Activated T-cell treated with anti-CD3 and anti-CD28 coated beads for 4 hours (primary cell): ENCODE measurements at places on chromosomes 5 and 9.

DNA sequence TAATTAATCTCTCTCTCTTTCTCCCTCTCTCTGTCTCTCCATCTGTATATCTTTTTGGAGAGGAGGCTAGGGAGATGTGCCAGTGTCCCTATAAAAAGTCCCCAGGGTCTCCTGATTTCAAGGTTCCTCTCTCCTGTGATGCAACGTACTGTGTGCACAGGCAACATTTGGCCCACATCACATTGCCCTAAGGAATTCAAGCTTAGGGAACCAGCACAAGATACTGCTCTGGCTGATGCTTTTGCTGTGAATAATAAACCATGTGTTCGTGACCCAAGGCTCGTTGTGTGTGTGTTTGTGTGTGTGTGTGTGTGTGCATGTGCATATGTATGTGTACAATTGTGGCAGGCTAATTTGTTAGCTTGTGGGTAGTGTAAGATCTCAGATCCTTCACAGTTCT lies 9.7 kb downstream of the SPATA9 start:
- DNase-seq: no peak

DNA sequence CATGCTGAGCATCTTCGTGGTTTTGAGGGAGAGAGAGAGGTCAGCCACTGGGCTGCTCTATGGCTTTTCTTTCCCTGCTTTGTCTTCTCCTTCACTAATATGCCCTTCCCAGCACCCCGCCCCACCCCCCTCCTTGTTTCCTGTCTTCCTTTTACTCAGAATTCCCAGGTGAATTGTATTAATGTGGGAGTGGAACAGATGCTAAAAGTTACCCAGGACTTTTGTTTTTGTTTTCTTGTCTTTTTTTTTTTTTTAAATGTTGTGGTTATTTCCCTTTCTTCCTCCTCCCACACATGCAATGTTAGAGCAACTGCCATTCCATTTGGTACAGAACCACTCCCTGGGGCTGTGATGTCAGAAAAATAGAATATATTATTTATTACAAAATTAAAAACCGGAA lies 442.7 kb upstream of the CD180 start:
- no peak for DNase-seq

DNA sequence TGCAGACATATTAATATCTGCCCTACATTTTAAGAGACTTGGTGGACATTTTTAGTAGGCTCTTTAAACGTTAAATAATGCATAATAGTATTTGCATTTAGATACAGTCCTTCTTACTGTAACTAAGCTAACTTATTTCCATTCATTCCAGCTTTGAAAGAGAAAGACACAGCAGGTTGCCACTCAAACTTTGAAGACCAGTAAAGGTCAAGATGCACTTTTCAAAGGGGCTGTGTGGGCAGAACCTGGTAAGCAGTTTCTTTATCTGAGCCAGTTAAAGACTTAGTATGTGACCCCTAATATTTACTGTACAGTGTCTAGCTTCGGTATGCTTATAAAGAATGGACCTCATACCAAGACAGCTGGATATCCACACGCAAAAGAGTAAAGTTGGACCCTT lies 20.8 kb downstream of the PLGRKT start:
- no peak for DNase-seq

DNA sequence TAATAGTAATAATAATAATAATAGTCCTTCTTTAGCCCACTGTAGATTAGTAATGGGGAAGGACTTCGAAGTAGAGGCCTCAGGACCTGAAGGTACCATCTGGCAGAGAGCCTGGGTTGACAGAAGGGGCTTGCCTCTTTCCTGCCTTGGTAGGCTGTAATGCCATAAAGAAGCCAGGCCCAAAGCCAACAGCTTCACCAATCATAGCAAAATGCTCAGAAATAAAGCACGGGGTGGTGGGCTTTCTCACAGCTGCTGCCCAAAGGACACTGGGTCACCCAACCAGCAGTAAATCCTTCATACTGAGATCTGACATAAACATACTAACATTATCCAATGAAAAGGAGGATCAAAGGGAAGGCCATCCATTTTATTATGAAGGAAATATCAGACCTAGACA lies 70.7 kb downstream of the SUSD1 start:
- DNase-seq: no peak

- DNase-seq: no peak
Observed at GRCh38 chr5:35938568-35939227, at the start of gene CAPSL. Gene CAPSL, minus strand, starts transcription at chr5:35938622. Its CDS starts 17,502 bp downstream, at chr5:35921120.

DNA sequence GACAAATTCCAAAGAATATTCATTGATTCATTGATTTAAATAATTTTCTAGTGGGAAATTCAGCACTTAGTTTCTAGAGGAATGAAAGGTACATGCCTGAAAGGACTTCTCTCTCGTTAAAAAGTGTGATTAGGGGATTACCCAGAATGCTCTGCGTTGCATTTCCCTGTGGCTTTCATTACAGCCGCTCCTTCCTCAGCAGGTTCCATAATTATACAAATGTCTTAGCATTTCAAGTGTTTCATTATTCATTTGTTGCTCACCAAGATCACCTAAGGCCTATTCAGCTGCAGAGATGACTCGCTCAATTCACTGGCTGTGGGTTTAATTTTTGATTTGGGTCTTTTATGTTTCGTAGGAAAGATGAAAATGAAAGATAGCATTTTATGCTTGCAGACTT lies 52.8 kb downstream of the SPATA31C2 start:
- DNase-seq: no peak

DNA sequence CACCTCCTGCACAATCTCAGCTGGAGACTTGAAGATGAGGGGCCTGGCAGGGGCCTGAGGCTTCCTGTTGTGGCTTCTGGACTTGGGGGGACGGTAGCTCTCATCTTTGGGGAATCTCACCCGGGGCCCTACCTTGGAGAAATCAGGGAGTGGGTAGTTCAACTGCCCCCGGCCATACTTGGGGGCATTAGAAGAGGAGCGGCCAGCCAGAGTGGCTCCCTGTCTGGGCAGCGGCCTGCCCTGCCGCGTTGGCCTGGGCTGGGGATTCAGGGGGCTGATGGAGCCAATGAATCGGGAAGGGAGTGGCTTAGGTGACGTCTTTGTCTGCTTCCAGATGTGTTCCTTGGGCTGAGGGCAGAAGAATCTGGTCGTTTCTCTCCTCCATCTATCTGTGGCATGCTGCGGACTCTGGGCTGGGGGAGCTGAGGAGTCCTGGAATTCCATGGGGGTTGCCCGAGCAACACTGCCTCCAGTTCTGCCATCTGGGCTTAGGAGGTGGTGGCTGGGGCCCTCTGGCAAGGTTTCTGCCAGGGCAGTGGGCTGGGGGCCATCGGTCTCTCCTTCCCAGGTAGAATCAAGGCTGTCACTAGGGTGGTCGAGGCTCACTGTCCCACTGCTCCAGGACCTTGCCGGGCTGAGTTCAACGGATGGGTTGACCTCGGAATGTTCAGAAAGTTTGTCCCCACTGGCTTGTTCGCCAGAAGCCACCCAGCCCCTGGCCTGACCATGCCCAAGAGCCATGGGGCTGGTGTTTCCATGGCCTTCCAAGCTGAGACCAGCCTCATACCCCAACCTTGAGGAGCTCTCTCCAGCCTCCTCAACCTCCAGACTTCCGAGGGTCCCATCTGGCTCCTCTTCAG lies 11.0 kb downstream of the AKNA start:
- DNase-seq: no peak

GRCh38 chr9:3498691-3499090 lies 27.1 kb downstream of the RFX3 start:
- DNase-seq: no peak

GRCh38 chr9:91425271-91425670 lies 1.6 kb upstream of the NFIL3 start:
- DNase-seq: no peak

- no peak for DNase-seq
Observed at GRCh38 chr9:79912318-79913070, 340.7 kb downstream of the TLE4 start.

DNA sequence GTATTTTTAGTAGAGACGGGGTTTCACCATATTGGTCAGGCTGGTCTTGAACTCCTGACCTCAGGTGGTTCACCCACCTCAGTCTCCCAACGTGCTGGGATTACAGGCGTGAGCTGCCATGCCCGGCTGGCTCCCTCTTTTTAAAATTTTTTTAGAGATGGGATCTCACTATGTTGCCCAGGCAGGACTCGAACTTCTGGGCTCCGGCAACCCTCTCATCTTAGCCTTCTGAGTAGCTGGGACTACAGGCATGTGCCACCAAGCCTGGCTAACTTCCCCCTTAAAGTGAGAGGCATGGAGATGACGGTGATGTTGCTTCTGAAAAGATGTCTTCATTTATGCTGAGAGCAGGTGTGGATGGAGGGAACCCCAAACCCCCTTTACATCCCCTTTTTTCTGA lies 43.7 kb upstream of the PWWP2A start:
- DNase-seq: no peak

DNA sequence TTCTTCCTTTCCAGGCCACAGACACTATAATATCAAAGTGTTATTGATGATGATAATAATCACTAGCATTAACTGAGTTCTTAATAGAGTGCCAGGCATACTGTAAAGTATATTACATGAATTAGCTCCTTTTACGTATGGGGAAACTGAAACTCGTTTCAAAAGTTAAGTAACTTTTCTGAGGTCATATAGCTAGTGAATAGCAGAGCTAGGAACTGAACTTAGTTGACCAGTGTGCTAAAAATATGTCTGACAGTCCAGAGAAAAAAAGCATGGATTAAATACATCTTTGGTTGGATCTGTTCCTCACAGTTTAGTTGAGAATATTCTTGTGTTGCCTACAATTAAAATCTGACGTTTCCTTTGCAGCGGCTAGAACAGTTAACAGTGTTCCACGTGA lies 18.4 kb upstream of the CATSPER3 start:
- DNase-seq: no peak

GRCh38 chr9:115689331-115689730 lies 464.3 kb upstream of the PAPPA start:
- no peak for DNase-seq

DNA sequence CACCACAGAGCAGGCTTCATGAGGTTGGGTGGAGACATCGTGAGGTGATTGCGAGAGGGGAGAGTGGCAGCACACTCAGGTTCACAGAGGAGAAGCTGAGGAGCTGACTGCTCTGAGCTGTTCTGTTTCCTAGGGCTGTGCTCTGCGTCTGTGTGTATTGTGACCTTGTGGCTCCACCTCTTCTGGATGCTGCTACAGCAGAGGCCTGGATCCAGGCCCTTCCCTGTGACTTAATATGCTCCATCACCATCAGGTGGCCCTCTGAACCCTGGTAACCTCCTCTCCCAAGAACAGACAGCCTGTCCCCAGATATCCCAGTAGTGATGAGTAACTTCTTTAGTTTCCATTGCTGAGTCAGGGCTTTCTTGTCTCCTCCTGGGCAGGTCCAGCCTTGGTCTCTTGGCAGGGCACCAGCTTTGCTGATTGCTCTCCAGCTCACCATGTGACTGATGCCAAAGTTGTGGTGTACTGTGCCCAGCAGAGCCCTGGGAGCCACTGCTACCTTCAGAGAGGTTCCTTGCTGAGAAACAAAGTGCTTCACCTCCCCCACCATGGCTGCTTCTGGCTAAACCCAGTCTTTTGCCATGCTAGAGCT lies 212.8 kb upstream of the CHD1 start:
- no peak for DNase-seq

DNA sequence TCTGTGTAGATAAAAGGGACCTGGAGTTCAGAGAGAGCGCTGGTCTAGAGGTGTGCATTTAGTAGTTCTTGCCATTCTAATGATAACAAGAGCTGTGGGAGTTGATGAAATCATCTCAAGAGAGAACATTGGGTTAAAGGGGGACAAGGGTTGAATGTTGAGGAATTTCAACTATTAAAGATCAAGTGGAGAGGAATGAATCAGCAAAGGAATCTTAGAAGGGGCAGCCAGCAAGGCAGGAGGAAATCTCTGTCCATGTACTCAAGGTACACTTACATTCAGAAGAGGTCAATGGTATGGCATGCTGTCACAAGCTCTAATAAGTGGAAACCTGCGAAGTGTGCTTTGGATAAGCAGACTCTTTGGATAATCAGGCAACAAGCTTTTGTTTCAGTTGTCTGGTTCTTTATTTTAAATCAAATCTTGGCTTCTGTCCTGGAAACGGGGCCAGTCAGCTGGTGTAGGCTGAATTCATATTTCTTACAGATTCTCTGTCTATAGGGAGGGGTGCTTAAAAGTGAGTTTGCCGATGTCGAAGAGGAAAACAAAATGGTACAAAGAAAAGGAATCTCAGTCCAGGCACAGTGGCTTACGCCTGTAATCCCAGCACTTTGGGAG lies 320.5 kb upstream of the CD180 start:
- DNase-seq: no peak

- DNase-seq: no peak
Observed at GRCh38 chr9:76893395-76893932, 12.4 kb downstream of the PRUNE2 start.

DNA sequence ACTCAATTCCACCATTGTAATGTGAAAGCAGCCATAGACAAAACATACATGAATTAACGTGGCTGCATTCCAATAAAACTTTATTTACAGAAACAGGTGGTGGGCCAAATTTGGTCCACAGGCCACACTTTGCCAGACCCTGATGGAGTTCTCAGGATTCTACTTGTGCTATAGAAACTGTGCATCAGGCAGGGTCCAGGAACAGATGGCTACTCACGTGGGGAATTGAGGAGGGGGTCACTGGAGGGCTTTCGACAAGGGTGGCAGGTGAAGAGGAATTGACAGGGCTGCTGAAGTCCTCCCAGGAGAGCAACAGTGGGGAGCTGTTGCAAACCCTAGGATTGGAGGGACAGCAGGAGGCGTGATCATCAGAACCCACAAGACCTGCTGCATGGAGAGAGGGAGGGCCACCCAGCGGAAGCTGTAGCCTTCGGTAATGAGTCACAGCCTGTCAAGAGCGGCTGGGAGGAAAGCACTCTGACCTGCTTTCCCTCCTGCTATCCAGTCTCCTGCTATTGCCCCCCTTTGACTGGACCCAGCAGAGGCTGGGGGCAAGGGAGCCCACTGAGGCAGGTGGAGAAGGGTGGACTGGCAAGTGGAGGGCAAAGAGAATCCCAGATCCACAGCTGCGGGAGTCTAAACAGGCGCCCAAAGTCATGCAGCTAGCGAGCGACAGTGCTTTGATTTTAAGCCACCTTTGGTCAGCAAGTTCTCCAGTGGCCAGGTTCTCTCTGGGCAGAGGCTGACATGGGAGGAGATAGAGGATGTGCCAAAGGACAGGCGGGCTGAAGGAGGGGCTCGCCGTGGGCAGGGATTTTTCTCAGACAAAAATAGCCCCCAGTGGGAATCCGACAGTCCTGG lies 138.3 kb upstream of the SMIM23 start:
- DNase-seq: no peak

DNA sequence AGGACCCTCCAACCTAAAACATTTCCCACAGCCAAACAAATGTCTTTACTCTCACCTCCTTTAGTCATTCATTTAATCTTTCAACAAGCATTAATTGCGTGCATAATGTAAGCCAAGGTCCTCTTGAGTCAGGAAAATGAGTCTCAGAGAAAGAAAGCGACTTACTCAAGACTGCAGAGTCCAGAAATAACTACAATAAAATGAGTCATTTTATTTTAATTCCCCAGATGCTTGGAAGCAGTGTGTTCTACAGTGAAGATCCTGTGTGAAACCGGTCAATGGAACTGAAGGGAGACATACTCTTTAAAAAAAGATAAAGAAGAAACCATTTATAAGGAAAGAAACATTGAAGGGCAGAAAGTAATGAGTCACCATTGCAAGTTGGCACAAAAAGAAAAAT lies 513.7 kb downstream of the CDK5RAP2 start:
- DNase-seq: no peak
